ENCODE measurements at places on chromosomes 6 and 20. TPM values are rescaled to one million over a fixed set of nuclear protein-coding genes. Genes with fewer than 3 reads are reported as not detected.

DNA sequence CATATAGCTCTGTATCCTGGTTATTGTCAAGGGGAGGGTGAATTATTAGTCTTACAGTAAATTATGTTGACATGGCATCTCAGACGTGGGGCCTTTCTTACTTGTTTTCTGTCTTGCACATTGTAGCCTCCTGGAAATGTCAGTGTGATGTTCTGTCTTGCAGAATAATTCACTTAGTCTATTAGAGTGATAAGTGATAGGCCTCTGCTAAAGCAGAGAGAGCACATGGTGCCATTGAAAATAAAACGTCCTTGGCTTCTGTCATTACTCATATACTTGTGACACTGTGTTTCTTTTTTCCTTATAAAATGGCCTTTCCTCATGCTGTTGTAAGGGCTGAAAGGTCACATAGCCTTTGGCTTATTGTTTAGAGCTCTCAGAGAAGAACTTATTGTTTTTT lies 531.0 kb downstream of the EPM2A start:
- no peak for DNase-seq

- DNase-seq: no peak
Observed at GRCh38 chr6:20674664-20675063, 140.4 kb downstream of the CDKAL1 start.

GRCh38 chr20:38202153-38202981 lies 37.3 kb upstream of the TGM2 start:
- DNase-seq: no peak

- no peak for DNase-seq
Observed at GRCh38 chr6:143109196-143109595, 48.5 kb downstream of the AIG1 start.

GRCh38 chr6:169639653-169640278 lies 62.1 kb downstream of the WDR27 start:
- DNase-seq: peak; percentile 10

DNA sequence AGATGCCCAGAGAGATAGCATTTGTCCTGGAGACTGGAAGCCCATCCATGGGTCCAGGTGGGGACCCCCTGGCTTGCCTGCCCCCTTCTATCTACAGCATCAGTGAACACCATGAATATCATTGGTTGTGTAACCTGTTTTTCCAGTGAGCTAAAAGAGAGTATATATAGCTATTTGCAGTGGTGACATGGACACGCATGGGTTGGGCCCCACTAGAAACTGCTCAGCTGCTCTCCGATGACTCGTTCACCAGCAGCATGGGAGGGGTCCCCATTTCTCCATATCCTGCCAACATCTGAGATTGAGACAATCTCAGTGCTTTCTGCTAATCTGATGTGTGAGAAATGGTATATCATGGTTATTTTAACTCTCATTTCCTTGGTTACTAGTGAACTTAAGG lies 4.0 kb upstream of the ZC3H12D start:
- DNase-seq: peak; percentile 25

GRCh38 chr20:23234311-23235078 lies 116.1 kb upstream of the NXT1 start:
- no peak for DNase-seq

GRCh38 chr6:31170987-31171671 lies 647 bp upstream of the POU5F1 start:
- no peak for DNase-seq

GRCh38 chr6:128437685-128438084 lies 82.7 kb downstream of the PTPRK start:
- DNase-seq: no peak

CNKSR3 gene
- 8.9 TPM for total RNA-seq

NXT1 gene
- total RNA-seq: 34.4 TPM

TBXT gene
- not detected for total RNA-seq

COL21A1 gene
- total RNA-seq: 147 TPM

APOM gene
- not detected for total RNA-seq

LST1 gene
- total RNA-seq: not detected

GABRR1 gene
- 0.24 TPM for total RNA-seq

KCNQ5 gene
- 28.2 TPM for total RNA-seq

SNAI1 gene
- not detected for total RNA-seq
